Activated naive CD4-positive, alpha-beta T cell treated with anti-CD3 and anti-CD28 coated beads for 36 hours (primary cell): ENCODE measurements at places on chromosomes 12 and 14. TPM values are rescaled to one million over a fixed set of nuclear protein-coding genes. Genes with fewer than 3 reads are reported as not detected.

Gene TESPA1
- total RNA-seq = 43.9 TPM

Gene BBOF1
- total RNA-seq = 1.3 TPM

Gene SDSL
- not detected for total RNA-seq

Gene GUCY2C
- total RNA-seq = not detected

Gene NKX2-1
- not detected for total RNA-seq

Gene GPD1
- 0.36 TPM for total RNA-seq

Gene FOXG1
- not detected for total RNA-seq

Gene EPYC
- not detected for total RNA-seq

Gene IL22
- total RNA-seq = not detected

Gene COPS7A
- 43.0 TPM for total RNA-seq

Gene TCL1B
- total RNA-seq = not detected

Gene NXPH4
- total RNA-seq = 0.79 TPM

Gene GLIPR1L1
- not detected for total RNA-seq

Gene SLC24A4
- total RNA-seq = not detected

Gene MMP19
- total RNA-seq = not detected

Gene SAMD15
- total RNA-seq = not detected

Gene TTLL5
- 23.8 TPM for total RNA-seq

Gene CCNK
- 90.7 TPM for total RNA-seq

Gene LTA4H
- total RNA-seq = 125 TPM

DNA sequence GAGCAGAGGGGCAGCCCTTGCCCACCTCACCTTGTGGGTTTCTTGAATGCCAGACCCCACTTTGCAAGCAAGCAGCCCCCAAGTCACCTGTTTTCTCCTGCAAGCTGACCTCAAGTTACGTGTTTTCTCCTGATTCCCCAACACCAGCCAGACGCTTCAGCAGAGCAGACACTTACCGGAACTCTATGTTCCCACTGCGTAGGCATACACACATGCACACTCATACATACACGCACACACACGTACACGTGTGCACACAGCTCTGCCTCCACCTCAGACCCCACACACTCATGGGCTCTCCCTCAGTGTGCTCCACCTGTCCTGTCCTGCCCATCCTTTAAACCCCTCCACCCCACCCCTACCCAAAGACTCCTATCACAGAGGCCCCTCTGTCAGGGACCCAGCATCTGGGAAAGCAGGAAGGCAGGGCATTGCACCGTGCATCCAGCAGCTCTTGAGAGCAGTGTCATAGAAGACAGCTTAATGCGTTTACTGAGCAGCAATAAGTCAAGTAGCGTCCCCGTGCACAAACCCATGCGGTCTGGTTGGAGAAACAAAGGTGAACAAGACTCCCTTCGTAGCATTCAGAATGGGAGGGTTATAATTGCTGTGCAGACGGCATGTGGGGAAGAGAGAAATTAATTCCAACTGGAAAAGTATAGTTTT is 44.4 kb downstream of the TMEM63C start:
- DNase-seq = no peak

- no peak for DNase-seq
These were observed 4.0 kb downstream of the NCOR2 start for GRCh38 chr12:124563401-124563800.

GRCh38 chr14:59359431-59360124 is 105.6 kb downstream of the GPR135 start:
- no peak for DNase-seq

DNA sequence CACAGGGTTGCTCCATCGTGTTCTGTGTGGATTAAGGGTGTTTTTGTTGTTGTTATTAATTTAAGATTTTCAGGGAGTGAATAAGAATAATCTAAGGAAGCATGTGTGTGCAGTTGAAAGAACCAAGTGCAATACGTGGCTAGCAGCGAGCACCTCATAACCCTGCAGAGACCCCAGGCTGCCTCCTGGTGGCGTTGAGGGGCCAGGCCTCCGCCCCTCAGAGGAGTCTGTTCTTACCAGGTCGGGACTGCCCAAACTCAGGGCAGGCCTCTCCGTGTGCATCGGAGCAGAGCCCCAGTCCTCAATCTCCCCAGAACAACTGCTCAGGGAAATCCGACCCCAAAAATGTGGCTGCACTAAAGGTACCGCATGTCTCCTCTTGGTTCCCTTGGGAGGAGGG is 36.8 kb downstream of the IL31 start:
- DNase-seq = no peak

GRCh38 chr12:123973552-123974341 is 732 bp downstream of the ZNF664 start:
- DNase-seq = peak; percentile 25

GRCh38 chr12:1922075-1922709 is 3.7 kb upstream of the CACNA2D4 start:
- no peak for DNase-seq

GRCh38 chr12:120979862-120980696 is 1.7 kb downstream of the HNF1A start:
- no peak for DNase-seq

DNA sequence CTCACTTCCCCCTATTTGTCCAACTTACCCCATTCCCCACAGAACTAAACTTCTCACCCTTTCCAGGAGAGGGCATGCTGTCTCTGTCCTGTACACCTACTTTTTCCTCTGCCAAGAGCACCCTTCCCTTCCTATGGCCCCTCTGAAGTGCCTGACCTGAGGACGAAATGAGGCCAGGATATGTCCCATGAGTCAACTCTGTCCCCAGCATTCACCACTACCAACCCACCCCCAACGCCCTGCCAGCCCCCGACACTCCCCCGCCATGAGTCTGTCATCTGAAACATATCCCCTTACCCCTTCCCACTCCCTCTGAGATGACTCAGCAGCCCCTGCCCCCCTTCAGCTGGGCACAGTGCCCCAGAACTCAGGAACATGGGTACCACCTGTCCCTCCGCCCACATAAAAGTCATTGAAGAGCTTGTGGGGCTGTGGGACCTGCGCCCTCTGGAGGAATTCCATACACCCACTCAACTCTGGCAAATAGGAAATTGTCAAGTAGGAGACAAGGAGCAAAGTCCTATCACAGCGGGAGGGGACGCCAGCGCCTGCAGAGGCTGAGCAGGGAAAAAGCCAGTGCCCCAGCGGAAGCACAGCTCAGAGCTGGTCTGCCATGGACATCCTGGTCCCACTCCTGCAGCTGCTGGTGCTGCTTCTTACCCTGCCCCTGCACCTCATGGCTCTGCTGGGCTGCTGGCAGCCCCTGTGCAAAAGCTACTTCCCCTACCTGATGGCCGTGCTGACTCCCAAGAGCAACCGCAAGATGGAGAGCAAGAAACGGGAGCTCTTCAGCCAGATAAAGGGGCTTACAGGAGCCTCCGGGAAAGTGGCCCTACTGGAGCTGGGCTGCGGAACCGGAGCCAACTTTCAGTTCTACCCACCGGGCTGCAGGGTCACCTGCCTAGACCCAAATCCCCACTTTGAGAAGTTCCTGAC is 26.3 kb downstream of the ITGA7 start:
- DNase-seq = no peak

- DNase-seq = peak; percentile 53
These were observed 574 bp downstream of the WNK1 start for GRCh38 chr12:752695-753610.

- no peak for DNase-seq
These were observed 780 bp upstream of the SLC41A2 start for GRCh38 chr12:104958805-104959334.

- no peak for DNase-seq
These were observed 44.4 kb downstream of the ADGRD1 start for GRCh38 chr12:130998136-130998535.

DNA sequence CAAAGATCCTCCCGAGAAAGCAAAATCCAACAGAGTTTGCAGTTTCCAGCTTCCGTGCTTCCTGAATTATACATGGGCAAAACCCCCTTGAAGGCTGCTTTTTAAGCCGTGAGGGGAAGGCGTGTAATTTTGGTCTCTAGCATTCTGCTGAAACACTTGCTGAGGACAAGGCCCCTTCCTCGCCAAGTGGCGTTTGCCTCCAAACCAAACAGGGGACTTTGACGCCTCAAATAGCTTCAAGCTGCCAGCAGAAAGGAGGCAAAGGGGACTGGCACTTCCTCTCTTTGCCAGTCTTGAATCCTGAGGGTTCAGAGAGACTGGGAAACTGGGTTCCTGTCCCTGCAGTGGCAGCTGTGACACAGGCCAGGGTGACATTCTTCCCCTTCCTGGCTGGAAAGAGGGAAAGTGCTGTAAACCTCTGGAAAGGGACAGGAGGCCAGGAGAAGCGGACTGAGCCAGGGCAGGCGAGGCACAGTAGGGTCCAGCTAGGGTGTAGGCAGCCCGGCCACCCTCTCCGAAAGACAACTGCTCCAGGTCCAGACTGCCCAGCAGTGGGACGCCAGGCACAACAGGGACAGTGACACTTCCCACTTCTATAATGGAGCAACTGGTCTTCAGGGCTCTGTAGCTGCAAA is 96.2 kb upstream of the MED13L start:
- no peak for DNase-seq

GRCh38 chr12:2332947-2333346 is 280.2 kb downstream of the CACNA1C start:
- DNase-seq = no peak

- DNase-seq = no peak
These were observed 6.8 kb upstream of the LRIG3 start for GRCh38 chr12:58927120-58927519.

DNA sequence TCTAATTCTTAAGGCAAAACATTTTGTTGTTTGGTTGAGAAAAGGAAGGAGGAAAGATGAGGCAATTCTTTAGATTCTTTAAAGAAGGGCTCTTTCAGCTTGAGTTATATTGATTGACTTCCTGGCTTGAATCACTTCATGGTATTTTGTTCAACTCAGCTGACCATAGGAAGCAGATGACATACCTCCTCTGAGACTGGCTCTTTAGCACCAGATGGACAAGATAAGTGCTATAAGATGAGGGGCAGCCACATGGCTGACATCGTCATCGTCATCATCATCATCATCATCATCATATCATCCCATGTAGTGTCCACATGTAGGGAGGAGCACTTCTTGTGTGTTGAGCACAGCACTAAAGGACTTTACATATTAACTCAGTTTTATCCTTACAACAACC is 81.3 kb downstream of the SSPN start:
- DNase-seq = no peak

DNA sequence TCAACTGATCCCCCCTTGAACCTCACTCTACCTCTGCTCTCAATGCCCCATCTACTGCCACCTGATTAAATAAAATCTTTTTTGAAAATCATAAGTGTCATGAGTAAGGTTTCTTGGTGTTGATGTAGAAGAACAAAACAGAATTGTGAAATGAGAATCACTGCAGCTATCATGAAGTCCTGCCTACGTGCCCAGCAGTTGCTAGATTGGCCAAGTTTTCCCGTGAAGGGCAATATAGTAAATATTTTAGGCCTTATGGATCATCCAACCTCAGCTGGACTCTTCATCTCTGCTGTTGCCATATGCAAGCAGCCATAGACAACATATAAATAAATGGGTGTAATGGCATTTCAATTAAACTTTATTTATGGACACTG is 5.2 kb upstream of the OAS3 start:
- DNase-seq = no peak

GRCh38 chr12:926641-927040 is 22.9 kb downstream of the RAD52 start:
- DNase-seq = no peak

- no peak for DNase-seq
These were observed 1.5 kb downstream of the CRIP1 start for GRCh38 chr14:105487986-105488777.

- DNase-seq = no peak
These were observed 27.3 kb upstream of the KLRF1 start for GRCh38 chr12:9799961-9800360.

DNA sequence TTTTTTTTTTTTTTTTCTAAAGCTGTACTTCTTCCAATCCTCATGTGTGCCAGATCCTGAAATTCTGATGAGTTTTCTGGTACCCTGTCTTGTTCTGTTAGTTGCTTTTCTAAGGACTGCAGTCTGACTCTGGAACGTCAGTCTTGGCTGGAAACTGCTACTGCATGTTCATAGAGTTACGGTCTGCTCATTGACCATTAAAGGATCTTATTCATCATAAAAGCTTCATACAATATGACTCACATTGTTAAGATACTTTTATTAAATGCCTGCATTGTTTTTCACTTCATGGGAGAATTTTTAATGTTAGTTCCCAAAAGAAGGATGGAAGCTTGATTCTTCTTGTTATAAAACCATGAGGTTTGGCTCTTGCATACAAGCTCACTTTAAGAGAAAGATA is 233.6 kb downstream of the SYT10 start:
- no peak for DNase-seq

GRCh38 chr14:79586989-79587598 is 624.2 kb downstream of the DIO2 start:
- DNase-seq = no peak

GRCh38 chr12:98002887-98003493 is 512.4 kb upstream of the TMPO start:
- peak; percentile 58 for DNase-seq

DNA sequence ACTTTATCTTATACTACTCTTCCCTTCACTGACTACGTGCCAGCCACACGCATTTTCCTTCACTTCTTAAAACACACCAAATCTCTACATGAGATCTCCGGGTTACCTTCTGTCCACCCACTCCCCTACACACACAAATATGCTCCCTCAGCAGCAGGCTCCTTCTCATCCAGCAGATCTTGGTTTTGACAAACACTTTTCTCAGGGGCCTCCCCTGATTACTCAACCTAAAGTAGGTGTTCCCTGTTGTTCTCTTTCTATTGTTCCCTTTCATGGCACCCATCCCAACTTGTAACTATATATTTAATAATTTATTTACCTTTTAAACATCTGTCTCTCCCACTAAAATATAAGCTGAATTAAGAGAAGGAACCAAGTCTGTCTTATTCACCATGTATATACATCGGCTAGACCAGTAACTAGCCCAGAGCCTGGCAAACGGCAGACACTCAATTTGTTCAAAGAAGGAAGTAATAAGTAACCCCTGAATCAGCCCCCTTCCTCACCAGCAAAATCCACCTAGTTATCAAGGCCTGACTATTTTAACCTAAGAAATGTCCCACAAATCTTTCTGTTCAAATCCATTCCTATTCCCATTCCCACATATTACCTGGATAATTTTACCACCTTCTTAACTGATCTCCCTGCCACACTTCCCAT is 2.7 kb downstream of the C2CD5 start:
- peak; percentile 15 for DNase-seq

GRCh38 chr14:101480747-101481530 is 80.4 kb upstream of the DIO3 start:
- no peak for DNase-seq

DNA sequence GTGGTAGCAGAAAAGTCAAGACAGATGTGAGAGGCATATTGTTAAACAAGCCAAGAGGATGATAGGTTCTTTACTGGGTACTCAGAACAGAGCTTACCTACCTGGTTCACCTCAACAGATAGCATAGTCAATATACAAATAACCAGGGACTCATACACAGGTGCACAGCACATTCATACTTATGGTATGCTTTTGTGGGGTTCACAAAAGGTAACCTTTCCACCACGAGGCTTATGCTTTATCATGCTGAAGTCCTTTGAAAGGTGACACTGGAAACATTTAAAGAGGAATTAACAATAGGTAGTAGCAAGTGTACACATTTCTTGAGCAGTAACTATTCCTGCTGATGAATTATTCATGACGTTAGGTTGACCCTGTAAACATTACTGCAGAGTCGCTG is 42.2 kb upstream of the MBIP start:
- no peak for DNase-seq

- DNase-seq = no peak
These were observed 90.4 kb downstream of the IRF2BPL start for GRCh38 chr14:76938092-76938500.

GRCh38 chr12:32482226-32482625 is 82.9 kb downstream of the FGD4 start:
- no peak for DNase-seq

GRCh38 chr12:90253136-90253535 is 544.5 kb upstream of the ATP2B1 start:
- no peak for DNase-seq
